ENCODE measurements at places on chromosomes 12 and 14.
A peak's percentile ranks its signal among the peaks of the same experiment; 100 is the strongest.

- no peak for DNase-seq
Measured at GRCh38 chr12:108090107-108090899, 38.8 kb upstream of the WSCD2 start.

DNA sequence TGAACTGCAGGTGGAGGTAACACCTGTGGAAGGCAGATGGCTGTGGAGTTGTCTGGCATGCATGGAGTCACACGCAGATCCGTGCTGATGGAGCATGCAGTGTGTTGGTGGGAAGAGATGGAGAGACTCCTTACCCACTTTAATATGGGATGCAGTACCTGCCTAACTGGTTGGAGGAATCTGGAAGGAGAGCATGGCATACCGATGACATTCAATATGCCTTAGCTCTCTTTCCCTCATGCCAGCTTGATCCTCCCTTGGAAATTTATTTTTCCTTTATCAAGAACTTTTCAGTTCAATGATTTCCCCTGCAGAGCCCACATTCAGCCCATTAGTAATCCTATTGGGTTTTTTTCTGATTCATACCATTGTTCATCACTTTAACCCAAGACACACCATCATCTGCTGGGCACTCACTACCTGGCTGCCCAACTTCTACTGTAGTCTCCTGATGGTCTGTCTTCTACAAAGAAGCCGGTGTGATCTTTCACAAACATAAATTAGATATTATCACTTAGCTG is 25.9 kb upstream of the NR2C1 start:
- no peak for DNase-seq

DNA sequence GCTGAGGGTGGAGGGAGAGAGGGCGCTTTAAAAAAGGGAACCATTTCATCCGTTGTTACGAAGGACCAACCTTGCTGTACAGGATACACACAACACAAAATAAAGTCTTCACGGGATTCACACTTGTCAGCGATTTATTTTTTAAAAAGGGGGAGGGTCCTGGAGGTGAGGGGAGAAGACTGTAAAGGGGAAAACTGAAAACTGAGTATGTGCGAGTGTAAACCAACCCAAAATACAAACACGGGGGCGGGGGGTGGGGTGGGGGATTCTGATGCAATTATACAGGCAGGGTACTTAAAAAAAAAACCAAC is 499 bp upstream of the PRKAG1 start:
- no peak for DNase-seq

GRCh38 chr14:28877923-28878322 is 111.3 kb downstream of the FOXG1 start:
- DNase-seq, result no peak

- DNase-seq, result no peak
Measured at GRCh38 chr12:94641283-94641682, 9.1 kb downstream of the TMCC3 start.

DNA sequence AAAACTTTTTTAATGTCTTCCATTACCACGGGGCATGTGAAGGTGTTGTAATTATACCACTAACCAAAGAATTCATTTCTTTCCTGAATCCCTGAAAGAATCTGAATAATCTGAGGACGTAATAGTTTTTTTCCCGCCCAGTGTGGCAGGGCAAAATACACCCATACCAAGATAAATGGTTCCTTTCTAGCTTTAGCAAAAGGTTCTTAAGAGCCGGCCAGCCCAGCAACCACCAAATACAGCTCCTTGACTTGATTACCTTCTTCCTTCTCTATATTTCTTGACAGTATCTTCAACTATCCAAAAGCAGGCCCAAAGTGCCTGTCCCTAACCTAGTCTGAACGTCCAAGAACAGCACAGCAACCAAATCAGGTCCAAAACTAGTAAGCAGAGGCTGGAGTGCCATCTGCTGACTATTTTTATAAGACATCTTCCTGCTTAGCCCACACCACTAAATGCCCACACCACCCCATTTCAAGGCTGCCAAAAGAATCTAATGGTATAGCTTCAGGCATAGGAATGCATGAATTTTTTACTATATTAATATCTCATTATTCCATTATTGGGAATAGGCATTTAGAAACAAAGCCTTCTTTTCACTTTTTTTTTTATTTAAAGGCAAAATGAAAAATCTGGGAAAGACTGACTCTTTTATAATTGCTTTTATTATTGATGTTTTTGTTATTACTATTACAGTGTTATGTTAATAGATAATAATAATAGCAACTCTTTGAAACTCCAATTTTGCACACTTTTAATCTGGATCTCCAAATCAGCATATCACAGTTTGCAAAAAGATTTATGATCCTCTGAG is 524.4 kb downstream of the MED13L start:
- peak; percentile 70 for DNase-seq

GRCh38 chr12:11863478-11863906 is 207.2 kb upstream of the BCL2L14 start:
- peak; percentile 51 for DNase-seq

DNA sequence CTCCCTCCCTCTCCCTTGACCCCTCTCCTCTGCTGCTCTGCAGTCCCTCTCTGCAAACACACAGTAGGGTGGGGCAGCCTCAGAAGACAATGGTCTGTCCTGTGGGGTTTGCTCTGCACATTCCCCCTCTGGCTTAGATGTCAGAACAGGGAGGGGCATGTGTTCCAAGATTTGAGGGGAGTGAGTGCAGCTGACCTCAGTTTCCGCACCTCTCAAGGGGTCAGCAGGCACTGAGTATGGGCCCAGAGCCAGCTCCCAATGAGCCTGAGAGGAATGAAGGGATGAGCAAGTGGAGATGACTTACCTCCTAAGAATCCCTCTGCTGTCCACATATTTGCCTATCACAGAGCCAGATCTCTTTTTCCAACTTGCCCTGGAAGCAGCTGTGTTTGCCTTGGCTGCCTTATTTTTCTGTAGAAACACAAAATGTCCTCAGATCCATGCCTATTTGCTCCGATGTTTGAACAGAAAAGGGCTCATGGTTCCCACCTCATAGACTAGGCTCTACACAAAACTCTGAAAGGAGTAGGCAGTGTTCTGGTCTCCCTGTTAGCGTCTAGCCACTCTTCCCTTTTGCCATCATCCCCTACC is 111.4 kb downstream of the CRACR2A start:
- DNase-seq, result peak; percentile 81

DNA sequence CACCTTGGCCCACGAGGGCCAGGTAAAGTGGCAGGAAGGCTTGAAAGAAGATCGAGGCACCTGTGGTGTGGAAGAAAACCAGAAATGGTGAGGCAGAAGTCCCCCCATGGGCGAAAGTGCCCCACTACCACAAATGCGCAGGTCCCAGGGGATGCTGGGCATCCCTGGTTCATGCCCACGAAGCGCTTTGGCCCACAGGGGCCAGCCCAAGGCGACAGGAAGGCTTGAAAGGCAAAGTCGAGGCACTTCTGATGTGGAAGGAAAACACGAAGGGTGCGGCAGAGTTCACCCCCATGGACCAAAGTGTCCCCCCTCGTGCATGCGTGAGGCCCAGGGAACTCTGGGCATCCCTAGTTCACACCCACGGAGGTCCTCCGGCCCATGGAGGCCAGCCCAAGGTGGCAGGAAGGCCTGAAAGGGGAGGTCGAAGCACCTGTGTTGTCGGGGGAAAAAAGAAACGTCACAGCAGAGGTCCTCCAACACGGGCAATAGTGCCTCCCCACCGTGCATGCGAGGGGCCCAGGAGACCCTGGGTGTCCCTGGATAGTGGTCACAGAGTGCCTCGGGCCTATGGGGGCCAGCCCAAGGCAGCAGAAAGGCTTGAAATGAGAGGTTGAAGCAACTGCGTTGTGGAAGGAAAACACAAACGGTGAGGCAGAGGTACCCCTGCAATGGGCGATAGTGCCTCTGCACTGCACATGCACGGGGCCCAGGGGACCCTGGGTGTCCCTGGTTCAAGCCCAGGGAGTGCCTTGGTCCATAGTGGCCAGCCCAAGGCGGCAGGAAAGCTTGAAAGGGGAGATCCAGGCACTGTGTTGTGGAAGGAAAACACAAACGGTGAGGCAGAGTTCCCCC is 373.9 kb downstream of the ALG10 start:
- no peak for DNase-seq

DNA sequence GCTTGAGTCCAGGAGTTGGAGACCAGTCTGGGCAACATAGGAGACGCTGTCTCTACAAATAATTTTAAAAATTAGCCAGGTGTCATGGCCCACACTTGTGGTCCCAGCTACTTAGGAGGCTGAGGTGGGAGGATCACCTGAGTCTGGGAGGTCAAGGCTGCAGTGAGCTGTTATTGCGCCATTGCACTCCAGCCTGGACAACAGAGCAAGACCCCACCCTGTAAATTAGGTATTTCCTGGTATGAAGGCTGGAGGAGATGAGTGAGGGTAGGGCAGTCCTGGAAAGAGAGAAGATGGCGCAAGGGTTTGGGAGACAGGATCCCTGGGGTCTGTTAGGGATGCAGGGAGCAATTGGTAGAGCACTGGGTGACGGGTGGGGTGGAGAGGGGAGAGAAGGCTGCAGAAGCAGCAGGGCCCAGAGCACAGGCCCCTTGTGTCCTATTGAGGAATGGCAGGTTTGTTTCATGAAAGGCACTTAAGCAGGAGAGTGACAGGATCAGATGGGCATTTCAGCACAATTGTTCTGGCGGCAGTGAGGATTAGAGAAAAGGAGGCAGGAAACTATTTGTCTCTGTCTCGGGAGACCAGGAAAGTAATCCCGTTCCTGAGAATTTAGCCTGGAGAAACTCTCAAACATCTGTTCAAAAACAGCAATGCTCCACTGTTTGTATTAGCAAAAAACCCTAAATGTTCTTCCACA is 47.2 kb upstream of the KTN1 start:
- no peak for DNase-seq

DNA sequence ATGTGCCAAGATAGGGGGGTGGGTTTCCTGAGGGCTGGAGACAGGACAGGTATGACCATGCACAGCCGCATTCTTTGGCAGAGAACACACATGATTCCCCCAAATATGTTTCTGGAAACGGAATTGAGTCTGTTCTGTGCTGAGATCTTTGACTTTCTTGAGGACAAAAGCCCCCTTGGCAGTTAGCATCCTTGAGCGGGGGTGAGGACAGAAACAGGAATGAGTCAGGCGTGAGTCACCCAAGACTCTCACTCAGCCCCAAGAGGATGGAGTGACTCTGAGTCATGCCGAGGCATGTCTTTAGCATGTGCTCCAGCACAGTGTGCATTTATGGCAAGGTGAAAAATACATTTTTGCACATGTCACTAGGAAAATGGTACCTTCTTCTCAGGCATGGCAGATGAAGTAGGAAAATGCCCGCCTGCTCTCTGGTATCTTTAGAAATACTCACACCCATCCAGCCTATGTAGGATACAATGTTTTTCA is 52.1 kb downstream of the DAD1 start:
- DNase-seq, result peak; percentile 99

DNA sequence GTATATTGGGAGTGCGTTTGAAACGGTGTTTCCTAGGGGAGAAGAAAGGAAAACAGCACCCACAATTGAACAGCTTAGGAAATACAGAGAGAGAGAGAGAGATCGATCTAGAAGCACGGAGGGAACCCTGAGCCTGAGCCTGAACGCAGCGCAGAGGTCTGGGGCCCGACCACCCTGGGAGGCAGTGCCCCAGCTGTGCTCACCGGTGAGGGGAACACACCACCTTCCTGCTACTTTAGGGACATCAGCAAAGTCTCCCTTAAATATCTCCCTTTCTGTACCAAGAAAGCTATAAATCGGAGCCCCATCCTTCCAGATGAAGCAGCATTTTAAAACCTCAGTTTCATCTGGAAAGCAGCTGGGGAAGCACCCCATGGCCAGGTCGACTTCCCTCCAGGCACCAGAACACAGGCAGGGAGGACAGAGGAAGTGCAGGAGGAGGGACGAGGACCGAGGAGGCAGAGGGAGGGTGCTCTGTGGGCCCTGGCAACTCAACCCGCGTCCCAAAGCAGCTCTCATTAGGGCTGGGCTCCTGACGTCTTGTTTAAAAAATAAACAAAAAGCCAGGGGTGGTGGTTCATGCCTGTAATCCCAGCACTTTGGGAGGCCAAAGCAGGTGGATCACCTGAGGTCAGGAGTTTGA is 12.2 kb downstream of the RIMBP2 start:
- DNase-seq, result no peak

DNA sequence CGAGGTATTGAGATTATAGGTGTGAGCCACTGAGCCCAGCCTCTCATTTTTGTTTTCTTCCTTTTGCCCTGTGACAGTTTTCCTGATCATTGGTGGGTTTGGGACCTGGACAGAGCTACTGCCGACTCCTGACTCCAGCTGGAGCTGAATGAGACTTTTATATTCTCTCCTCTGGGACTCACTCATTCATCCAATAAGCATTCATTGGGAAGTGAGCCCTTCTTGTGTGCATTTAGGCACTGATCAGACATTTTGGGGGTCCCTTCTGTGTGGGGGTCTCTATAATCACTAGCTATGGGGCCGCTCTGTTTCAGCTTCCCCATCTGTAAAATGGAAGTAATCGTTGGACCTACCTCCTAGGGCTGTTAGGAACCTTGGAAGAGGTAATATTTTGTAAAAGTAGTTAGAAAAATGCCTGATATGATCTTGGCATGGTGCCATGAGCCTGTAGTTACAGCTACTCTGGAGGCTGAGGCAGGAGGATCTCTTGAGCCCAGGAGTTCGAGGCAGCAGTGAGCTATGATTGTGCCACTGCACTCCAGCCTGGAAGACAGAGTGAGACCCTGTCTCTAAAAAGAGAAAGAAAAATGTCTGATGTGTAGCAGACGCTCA is 7.2 kb downstream of the SH2B3 start:
- DNase-seq, result no peak

GRCh38 chr14:87449016-87449415 is 544.0 kb downstream of the GALC start:
- no peak for DNase-seq

DNA sequence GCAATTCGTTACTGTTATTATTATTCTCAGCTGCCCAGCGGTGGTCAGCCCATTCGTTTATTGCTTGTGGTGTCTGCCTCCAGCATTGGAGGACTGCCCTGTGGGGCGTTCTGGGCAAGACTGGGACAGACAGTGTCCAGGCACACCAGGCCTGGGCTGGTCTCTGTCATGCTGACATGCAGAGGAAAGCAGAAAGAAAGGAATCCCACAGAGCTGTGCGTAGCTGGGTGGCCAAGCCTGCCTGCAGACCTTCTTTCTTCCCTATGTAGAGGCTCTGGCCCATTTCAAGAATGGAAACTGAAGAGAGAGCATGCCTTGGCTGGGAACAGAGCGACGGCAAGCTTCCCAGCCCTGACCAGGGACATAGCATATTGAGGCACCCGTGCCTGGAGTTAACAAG is 525.3 kb upstream of the TBX3 start:
- DNase-seq, result no peak

DNA sequence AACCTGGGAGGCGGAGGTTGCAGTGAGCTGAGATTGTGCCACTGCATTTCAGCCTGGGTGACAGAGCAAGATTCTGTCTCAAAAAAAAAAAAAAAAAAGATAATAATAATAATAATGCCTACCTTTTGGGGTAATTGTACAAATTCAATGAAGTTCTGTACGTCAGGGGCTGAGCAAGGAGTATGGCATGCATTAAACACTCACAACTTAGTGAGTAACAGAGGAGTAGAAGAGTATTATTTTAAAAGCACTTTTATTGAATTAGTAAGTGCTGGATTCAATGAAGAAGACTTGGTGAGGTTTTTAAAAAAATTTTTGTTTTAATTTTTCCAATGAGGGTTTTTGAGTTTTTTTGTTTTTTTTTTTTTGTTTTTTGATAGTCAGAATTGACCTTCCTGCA is 783.6 kb upstream of the TBX3 start:
- no peak for DNase-seq

- peak; percentile 70 for DNase-seq
Measured at GRCh38 chr12:26135010-26135420, 10.2 kb upstream of the BHLHE41 start.

GRCh38 chr14:106879241-106879640 is 1352.9 kb downstream of the TMEM121 start:
- DNase-seq, result peak; percentile 14

- no peak for DNase-seq
Measured at GRCh38 chr12:129701631-129702101, 202.2 kb downstream of the TMEM132D start.
